NCI-H1105 (cell line): ENCODE measurements at places on chromosomes 2 and 18.

DNA sequence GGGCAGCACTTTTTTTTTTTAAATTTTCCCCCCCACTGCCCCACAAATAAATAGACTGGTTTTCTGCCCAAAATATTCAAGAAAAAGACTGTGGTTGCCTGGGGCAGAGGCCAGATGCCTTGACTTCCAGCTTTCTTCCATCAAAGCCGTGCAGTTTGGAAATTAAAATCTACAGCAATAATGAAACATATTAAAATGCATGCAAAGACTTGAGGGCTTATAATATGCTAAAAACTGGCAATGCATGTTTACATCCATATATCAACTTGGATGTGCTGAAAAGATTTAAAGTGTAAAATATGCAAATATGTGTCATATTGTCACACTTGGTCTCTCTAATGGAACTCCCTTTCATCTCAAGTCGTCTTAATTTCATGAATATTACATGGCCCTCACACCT, 2036.2 kb upstream of the PIK3C3 start:
- no peak for DNase-seq

- no peak for DNase-seq
Observed at GRCh38 chr2:74708296-74708695, 54.2 kb downstream of the SEMA4F start.

GRCh38 chr2:985317-985898, 34.8 kb downstream of the SNTG2 start:
- no peak for DNase-seq

DNA sequence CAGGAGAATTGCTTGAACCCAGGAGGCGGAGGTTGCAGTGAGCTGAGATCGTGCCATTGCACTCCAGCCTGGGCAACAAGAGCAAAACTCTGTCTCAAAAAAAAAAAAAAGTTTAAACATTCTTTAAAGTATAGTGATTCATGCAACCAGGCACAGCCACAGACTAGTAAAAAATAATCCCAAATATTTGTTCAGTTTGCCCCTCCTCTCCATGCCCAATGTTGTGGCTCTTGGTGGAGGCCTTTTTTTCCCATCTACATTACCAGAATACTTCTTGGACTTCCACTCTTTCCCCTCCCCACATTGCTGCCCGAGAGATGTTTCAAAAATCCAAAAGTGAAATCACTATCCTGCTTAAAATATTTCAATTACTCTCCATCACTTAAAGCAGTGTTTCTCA, 5.1 kb upstream of the MALT1 start:
- DNase-seq = no peak

GRCh38 chr2:19297716-19298115, 60.7 kb downstream of the OSR1 start:
- DNase-seq = no peak

GRCh38 chr18:38025433-38026038, 459.9 kb upstream of the CELF4 start:
- no peak for DNase-seq

DNA sequence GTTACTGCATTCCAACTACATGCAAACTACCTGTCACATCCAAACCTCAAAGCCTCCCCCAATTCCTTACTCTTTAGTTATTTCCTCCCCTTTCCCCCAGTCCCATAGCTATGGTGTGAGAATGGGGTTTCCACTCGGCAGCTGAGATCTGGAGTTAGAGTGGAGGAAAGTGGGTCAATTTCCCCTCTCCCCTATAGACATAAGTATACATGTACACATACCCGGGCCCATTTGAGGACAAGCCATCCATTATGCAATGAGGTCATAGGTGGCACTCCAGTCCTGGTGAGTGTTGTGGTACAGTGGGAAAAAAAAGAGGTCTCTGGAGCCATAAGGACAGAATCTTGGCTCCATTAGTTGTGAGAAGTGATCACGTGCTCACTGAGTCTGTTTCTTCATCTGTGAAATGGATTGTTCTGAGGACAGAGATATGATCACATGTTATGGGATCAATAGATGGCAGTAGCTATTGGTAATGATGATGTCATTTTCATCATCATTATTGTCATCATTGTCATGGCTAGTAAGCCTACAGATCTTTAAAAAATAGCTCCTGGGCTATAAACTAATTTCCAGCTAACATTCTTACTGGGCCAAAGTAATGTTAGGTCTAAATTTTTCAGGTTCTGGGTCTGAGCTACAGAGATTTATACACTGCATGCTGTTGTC, 119.0 kb downstream of the BCL2L11 start:
- no peak for DNase-seq

- peak; percentile 91 for DNase-seq
Observed at GRCh38 chr2:132581991-132582738, 87.8 kb downstream of the LYPD1 start.

GRCh38 chr2:9844576-9844975, 1.3 kb downstream of the TAF1B start:
- DNase-seq = peak; percentile 9

GRCh38 chr18:21991886-21992285, 177.5 kb upstream of the GATA6 start:
- DNase-seq = no peak

DNA sequence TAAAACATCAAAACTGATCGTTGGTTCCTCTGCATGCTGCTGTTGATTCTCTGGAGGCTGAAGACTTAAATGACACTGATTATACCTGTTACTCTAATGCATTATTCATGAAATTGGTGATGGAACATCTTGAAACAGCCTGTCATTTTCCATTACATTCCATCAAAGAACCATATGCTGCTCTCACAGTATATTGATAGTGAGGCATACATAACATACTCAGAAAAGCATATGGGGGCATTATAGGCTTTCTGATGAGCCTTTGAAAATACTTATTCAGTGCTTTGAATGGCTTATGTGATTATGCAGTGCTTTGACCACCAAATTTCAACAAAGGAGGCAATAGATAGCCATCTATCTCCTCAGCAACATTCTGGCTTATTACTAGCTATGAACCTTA, 392.1 kb downstream of the CDH19 start:
- DNase-seq = no peak

GRCh38 chr18:6605115-6605869, 124.2 kb upstream of the ARHGAP28 start:
- DNase-seq = no peak

- no peak for DNase-seq
Observed at GRCh38 chr2:195486987-195487644, 169.9 kb upstream of the SLC39A10 start.

GRCh38 chr2:27296481-27296880, 11.8 kb downstream of the UCN start:
- no peak for DNase-seq
